ENCODE measurements at places on chromosomes 3 and 15.

DNA sequence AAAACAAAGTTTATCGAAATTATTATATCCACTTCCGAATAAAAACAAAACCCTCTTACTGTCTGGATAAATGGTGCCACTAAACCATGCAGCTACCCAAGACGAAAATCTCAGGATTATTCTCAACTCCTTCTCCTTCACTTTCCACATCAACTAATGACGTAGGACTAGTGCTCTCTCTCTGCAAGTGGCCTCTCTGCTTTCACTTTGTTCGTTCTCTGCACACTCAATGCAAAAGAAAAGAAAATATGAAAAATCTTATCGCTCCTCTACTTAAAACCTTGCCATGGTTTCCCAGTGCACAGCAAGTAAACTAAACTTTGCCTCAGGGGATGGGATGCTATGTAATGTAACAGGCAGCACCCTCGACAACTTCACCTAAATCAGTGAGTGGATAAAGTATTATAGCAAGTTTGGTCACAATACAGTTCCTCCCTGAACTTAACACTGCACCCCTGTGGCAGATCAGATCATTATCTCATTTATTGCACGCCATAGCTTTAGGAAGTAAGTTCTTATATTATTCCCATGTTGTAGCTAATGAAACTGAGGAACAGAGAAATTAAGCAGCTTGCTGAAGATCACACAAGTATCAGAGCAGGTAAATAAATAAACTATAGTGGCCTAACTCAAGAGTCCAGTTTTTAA, 262.7 kb upstream of the GADL1 start:
- DNase-seq, result no peak

DNA sequence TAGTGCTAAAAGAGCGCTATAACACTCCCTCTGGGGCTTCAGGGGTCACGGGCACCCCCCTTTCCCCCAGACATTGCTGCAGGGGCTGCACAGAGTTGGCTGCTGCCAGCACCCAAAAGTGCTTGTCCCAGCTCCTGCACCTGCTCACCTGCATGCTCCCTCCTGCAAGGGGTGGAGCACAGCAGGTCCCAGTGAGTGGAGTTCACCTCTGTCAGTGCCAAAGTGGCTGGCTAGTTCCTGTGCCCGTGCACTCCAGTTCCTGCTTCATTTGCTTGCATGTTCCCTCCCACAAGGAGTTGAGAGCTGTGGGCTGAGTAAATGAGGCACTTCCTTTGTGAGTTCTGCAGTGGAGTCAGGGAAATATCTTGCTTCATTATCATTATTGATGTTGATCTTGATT, 476.9 kb downstream of the SQOR start:
- DNase-seq, result no peak

DNA sequence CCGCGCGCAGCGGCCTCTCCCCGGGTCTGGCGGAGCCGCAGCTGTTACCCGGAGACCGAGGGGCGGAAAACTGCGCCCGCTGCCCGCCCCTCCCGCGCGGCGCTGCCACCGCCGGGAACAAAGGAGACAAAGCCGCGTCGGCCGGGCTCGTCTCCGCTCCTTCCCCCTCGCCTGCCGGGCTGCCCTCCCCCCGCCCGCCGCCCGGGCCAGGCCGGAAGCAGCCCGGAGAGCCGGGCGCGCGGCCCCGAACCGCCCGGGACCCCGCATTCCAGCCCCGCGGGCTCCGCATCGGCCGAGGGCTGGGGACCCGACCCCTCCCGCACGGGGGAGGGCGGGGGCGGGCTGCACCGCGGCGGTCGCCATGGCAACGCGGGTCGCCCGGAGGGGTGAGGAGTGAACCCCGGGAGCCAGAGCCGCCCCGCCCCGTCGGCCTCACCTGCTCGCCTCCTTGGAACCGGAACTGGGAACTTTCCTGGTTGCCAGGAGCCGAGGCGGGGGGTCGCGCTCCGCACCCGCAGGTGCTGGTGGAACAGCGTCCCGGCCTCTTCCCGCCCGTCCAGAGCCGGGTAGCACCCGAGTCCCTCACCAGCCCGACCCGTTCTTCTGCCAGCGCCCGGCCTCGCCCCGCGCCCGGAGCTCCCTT, 448 bp downstream of the PLXNB1 start:
- no peak for DNase-seq

- DNase-seq, result no peak
Measured at GRCh38 chr15:75197062-75197630, 4.5 kb upstream of the C15orf39 start.

- no peak for DNase-seq
Measured at GRCh38 chr15:61275901-61276300, 46.8 kb upstream of the RORA start.

DNA sequence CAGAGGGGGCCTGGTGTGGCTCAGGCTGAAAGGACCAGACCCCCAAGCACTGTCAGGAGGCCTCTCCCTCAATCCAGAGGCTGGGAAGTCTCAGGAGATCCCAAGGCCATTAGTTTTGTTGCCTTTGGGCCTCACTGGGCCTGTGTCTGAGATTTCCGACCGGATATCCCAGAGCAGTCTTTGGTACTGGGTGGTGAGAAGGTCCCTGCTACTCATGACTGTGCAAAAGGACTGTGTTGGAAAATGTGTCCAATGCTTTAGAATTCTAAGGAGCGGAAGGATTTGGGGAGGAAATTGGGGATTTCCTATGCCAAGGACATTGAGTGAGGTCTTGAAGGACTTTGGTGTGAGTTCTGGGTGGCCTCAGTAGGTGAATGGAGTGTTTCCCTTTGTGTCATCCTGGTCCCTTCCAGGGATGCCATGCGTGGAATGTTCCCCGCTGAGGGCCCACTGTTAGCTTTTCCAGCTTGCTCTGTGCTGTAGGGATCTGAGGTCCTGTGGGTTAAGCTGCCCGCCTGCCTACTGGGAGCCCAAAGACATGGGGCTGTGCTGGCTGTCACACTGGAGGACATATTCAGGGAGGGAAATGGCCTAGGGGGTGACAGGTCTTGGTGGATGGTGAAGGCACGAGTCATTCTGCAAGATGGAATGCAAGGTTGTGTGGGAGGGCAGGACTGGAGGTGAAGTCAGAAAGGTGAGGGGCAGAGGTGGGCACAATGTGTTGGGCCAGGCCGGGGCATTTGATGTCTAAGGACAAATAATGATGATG, 16.4 kb downstream of the SMAD6 start:
- no peak for DNase-seq

- no peak for DNase-seq
Measured at GRCh38 chr3:30631243-30631904, 25.0 kb downstream of the TGFBR2 start.

GRCh38 chr3:54960701-54961100, 32.8 kb upstream of the LRTM1 start:
- DNase-seq, result no peak

DNA sequence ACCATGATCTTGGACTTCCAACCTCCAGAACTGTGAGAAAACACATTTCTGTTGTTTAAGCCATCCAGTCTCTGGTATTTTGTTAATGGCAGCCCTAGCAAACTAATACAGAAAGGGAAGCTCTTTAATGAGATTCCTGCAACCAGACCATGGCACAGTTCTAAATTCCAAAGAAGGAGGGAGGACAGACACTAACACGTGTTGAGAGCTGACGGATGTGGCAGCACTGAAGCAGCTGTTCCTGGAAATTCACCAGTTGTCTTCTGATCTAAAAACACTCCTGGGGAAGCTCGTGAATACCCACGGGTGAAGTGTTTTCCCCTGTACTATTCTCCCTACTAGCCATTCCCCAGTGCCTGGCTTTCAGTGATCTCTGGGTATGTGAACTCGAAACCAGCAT, 56.7 kb downstream of the RPL22L1 start:
- no peak for DNase-seq

GRCh38 chr15:25797035-25797434, 66.1 kb downstream of the ATP10A start:
- DNase-seq, result no peak

DNA sequence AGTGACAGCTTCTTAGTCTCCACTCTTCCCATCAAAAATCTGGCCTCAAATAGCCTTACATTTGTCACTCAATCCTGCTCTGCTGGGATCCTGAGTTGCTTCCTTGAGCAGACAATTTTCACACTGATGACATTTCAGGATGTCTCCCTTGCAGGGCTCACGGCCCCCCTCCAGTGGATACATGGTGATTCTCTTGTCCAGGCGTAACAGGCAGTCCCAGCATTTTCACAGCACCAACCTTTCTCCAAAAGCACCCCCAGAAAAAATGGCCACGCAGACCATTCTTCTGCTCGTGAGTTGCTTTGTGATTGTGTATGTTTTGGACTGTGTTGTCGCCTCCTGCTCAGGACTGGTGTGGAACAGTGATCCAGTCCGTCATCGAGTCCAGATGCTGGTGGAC, 47.4 kb upstream of the WNT7A start:
- DNase-seq, result no peak

GRCh38 chr3:187107989-187108388, 31.3 kb downstream of the RPL39L start:
- no peak for DNase-seq

DNA sequence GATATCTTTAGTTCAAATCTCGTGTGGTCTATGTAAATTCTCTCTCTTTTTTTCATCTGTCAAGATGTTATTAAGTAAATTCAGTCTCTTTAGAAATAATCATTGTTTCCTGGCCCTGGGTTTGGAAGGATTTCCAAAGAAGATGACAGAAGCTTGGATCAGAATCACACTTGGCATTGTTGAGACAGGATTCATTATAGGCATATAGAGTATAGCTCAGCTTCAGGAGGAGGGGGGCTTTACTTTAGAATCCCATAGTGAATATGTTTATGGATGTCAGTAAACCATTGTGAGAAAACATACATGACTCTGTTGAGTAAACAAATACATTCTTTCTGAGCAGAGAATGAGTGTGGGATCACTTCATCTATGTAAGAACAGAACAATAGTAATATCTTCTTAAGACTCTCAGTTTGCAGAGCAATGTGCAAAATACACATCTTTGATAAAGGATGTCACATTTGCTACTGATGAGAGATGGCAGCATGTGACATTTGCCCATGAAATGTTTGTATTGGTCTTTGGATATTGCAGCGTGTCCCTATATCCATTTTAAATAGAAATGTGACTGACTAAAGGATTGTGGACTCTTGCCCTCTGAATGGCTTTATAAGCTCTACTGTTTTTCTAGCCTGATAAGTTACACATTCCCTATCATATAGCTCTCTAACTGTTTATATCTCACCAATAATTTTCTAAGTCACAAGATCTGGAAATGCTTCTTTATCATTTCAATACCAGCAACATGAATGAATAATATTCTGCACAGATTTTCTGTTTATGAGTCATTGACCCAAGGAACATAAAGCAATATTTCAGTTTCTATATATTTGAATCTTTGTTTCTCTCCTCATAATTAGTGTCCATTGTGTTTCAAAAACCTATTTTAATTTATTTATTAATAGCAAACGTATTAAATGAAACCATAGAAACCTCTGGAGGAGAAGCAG, 95.6 kb upstream of the THRB start:
- no peak for DNase-seq

DNA sequence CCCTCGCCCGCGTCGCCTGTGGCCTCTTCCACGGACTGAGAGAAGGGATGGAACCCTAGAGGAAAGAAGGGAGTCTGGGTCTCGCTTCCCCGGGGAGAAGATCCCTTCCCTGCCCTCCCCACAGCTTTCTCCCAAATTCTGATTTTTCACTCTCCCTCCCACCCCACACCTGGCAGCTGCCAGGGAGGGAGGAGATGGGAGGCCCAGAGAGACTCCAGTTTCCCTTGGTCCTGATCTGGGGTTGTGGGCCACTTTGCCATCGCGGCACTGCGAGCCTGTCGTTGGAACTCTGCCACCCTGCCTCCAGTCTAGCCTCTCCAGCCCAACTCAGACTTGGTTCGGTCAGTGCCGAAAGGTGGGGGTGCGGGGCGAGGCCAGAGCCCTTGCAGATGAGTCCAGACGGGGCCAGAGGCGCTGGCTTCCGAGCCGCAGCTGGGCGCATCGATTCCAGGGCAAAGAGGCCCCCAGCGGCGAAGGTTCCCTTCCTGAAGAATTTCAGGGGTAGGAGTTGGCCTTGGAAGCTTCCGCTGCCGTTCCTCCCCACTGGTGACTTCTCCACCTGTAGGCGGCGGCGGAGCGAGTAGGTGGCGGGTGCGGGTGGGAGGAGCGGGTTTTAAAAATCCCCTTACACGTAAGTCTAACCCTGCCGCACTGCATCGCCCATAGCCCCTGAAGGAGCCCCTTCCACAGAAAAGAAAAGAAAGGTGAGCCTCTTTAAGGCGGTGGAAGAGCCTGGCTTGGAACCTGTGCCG, 5.2 kb downstream of the WNT5A start:
- no peak for DNase-seq

- DNase-seq, result no peak
Measured at GRCh38 chr3:37694284-37694675, 167.4 kb upstream of the CTDSPL start.

- DNase-seq, result no peak
Measured at GRCh38 chr3:124131580-124131979, 139.7 kb upstream of the ROPN1 start.

GRCh38 chr3:134838599-134838998, 43.5 kb downstream of the EPHB1 start:
- DNase-seq, result no peak

GRCh38 chr15:55327387-55327786, 8.4 kb downstream of the PIGB start:
- no peak for DNase-seq

DNA sequence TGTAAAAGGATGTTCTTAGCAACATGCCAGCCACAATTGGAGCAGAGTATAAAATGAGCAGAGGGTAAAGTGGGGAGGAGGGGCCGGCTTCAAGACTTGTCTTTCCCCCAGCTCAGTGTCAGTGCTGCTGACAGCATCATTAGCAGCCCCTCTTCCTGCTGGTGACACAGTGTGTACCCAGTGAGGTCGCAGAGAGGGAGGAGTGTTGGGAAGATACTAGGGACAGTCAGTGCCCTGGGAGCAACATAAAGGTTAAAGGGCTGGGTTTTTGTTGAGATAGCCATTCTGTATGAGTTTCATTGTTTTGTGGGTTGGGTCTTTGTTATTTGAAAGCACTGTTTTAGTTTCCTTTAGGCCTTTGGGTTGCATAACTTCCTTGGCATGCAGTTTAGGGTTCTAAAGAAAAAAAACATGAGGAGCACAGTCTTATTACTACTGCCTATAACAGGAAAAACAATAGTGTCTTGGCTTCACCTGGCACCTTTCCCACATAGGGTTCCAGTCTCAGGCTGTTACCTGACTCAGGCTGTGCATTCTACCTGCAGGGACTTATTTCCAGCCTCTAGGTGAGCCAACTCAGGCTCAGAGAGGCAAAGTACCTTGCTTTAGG, 94.1 kb upstream of the SKOR1 start:
- no peak for DNase-seq

DNA sequence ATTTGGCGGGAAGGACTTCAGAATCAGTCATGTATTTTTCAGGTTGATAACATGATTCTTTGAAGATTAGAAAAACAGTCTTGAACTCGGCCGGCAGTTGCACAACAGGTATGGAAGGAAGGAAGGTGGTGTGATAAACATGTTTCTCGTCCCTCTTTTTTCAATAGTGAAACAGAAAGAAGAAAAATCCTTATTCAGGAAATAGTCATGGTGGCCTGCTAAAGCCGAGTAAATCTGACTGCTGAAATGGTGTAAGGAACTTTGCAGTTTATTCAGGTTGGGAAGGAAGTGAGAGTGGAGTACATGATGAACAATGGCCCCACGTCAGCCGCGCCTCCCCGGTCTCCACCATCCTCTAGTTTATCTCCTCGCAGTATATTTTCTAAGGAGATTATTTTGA, 6.7 kb downstream of the RASGRP1 start:
- no peak for DNase-seq

GRCh38 chr15:57500256-57500655, 91.4 kb upstream of the MYZAP start:
- no peak for DNase-seq

Data from AG09319 (cell line).